ENCODE measurements at places on chromosomes 11 and 22.

- no peaks in the 10 kb centered on the region for H3K27me3 ChIP-seq
- no peaks in the 10 kb centered on the region for H3K36me3 ChIP-seq
- H3K4me3 ChIP-seq = no peak overlapping the region
Measured at GRCh38 chr11:126857860-126858808, 142.4 kb downstream of the KIRREL3 start.

DNA sequence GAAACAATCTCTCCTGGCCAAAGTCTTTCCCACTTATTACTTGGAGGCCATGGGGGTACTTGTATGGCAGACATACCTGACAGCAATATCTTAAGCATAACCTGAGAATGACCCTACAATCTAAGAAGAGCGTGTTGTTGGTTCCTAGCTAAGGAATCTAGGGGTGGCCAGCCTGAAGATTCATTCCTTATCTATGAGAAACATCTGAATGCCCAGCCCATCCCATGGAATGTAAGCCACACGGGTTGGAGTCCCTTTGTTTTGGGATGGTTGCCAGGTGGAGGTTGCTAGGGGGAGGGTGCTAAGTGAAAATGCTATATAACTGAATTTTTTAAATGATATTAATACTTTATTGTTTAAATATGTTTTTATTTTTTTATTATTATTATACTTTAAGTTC is 725.0 kb downstream of the ETS1 start:
- no peaks in the 10 kb centered on the region for H3K4me1 ChIP-seq
- H3K27ac ChIP-seq = no peak overlapping the region
- H3K4me3 ChIP-seq = no peak overlapping the region

- no peaks in the 10 kb centered on the region for H3K36me3 ChIP-seq
- no peaks in the 10 kb centered on the region for H3K4me1 ChIP-seq
- no peak overlapping the region for H3K27ac ChIP-seq
- H3K4me3 ChIP-seq = no peak overlapping the region
Measured at GRCh38 chr11:16769386-16769785, 30.9 kb downstream of the C11orf58 start.

DNA sequence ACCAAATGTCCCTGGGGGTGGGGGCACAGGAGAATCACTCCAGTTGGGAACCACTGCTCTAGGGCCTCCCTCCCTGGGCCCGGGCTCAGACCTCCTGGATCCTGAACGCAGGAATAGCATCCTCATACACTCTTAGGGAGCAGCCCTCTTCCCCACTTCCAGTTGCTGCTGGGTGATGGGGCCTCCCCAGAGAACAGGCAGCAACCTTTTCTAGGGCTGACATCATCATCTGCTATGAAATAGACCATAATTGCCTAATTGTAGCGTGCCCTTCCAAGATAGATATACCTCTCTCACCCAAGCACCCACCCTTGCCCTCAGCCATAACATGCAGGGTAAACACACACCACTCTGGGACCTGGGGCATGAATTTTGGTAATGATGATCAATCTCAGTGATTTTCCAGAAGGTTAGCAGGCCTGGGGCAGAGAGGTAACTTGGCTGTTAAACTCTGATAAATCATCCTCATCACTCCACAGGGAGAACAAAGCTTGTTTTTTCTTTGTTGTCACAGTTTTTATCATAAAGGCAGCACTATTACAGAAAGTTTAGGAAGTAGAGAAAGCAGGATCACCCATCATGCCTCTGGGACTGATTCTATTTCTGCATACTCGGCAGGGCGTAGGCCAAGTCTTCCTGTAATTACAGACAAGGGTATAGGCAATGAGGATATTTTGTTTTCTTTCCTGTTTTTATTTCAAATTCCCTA is 88.3 kb upstream of the PRDM11 start:
- H3K4me1 ChIP-seq = no peaks in the 10 kb centered on the region
- no peak overlapping the region for H3K27ac ChIP-seq
- no peaks in the 10 kb centered on the region for H3K27me3 ChIP-seq
- no peak overlapping the region for H3K4me3 ChIP-seq
- H3K36me3 ChIP-seq = no peaks in the 10 kb centered on the region

- H3K36me3 ChIP-seq = no peaks in the 10 kb centered on the region
- H3K4me3 ChIP-seq = no peak overlapping the region
- DNase-seq = no peak
- no peak overlapping the region for H3K27ac ChIP-seq
Measured at GRCh38 chr11:15118431-15118830, 3.7 kb downstream of the INSC start.

DNA sequence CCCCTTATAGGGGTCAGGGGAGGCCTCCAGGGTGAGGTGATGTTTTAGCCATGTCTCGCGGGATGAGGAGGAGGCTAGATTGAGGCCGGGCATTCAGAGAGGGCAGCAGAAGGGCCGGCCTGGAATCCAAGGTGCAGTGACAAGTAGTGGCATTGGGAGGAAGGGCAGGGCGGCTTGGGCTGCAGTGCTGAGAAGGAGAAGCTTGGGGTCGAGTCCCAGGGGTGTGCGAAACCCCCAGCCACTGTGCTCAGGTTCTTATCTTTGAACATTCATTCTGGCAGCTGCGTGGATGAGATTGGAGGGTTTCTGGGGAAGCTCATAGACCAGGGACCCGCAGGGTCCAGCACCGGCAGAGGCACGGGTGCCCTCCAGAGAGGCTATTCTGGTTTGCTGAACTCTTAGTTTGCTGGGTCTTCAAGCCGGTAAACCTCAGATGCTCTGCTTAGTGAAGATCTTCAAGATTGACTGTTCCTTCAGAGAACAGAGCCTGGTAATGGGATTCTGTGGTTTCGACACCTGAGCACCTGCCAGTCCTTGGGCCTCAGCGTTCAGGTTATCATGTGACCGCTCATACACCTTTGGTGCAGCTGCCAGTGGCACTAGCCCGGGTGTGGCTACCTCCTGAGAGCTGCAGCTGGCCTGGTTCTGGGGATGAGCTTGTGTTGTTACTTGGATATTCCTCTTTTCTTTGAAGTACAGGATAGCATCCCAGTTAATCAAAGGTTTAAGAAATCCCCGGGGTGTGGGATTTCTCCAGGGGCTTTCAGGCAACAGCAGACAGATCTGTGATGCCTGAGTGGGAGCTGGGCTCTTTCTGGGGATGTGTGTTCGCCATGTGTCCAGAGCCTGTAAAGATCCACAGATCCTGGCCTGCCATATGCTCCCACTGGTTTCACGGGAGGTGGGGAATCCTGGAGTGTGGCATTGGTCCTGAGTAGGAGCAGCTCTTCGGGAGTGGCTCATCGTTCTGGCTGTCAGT is 152.8 kb downstream of the TBC1D22A start:
- H3K27ac ChIP-seq = no peak overlapping the region
- no peak overlapping the region for H3K4me3 ChIP-seq
- no peaks in the 10 kb centered on the region for H3K4me1 ChIP-seq
- H3K27me3 ChIP-seq = no peaks in the 10 kb centered on the region
- peaks cover 7% of the 10 kb centered on the region for H3K36me3 ChIP-seq

GRCh38 chr11:62394825-62395538 is 23.9 kb upstream of the SCGB1A1 start:
- peak overlapping the region; percentile 58 for H3K4me3 ChIP-seq
- peaks cover 20% of the 10 kb centered on the region for H3K4me1 ChIP-seq
- DNase-seq = peak; percentile 24
- no peaks in the 10 kb centered on the region for H3K36me3 ChIP-seq
- H3K27me3 ChIP-seq = no peaks in the 10 kb centered on the region
- peak overlapping the region; percentile 58 for H3K27ac ChIP-seq

Measured in ascending aorta (tissue), 2 donors.